ENCODE measurements at places on chromosomes 6 and 20.

DNA sequence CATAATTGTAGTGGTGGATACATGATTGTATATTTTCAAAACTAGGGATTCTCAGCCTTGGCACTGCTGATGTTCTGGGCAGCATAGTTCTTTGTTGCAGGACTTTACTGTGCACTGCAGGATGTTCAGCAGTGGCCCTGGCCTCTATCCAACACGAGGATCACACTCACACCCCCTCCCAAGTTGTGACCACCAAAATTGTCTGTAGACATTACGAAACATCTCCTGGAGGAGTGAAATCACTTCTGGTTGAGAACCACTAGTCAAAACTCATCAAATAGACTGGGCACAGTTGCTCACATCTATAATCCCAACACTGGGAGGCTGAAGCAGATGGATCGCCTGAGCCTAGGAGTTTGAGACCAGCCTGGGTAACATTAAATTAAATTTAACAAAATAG, 123.1 kb upstream of the CDYL start:
- DNase-seq = no peak

- DNase-seq = peak; percentile 71
Observed at GRCh38 chr6:26205161-26205624, 118.0 kb downstream of the HFE start.

GRCh38 chr6:87806635-87807034, 104.6 kb upstream of the AKIRIN2 start:
- DNase-seq = no peak

GRCh38 chr6:49713346-49713745, at the start of gene CRISP2:
CRISP2 (minus strand) TSS chr6:49713543; CDS start chr6:49709196, 4,347 bp downstream.
- DNase-seq = no peak

DNA sequence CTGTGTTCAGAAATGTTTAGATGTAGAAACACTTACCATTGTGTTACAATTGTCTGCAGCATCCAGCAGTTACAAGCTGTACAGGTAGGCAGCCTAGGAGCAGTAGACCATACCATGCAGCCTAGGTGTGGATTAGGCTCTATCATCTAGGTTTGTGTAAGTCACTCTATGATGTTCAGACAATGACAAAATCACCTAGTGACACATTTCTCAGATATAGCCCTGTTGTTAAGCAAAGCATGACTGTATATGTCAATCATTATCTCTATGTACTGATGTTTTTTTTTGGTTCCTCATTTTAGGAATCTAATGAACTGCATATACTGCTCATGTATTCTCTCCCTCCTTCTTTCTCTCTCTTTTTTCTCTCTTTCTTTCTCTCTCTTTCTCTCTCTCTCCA, 22.2 kb downstream of the CST8 start:
- DNase-seq = no peak

DNA sequence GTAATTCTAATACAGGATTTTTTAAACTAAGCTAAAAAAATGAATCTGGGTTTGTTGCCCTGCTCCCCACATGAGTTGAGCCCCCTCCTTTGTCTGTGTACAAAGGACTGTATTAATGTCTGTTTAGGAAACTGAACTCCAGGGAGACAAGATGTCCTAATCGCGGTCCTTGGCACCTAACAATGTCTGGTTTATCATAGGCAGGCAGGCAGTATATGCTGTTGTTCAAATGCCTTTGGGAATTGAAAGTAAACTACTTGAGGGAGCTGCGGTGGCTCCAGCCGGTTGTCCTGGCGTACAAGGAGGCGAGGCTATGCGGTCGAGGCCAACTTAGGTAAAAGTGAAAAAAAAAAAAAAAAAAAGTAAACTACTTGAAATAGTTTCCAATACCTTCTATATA, 98.5 kb downstream of the TULP4 start:
- DNase-seq = no peak

- DNase-seq = no peak
Observed at GRCh38 chr6:133701633-133702331, 187.1 kb upstream of the TCF21 start.

- no peak for DNase-seq
Observed at GRCh38 chr6:43016176-43016942, 2.3 kb downstream of the KLHDC3 start.

DNA sequence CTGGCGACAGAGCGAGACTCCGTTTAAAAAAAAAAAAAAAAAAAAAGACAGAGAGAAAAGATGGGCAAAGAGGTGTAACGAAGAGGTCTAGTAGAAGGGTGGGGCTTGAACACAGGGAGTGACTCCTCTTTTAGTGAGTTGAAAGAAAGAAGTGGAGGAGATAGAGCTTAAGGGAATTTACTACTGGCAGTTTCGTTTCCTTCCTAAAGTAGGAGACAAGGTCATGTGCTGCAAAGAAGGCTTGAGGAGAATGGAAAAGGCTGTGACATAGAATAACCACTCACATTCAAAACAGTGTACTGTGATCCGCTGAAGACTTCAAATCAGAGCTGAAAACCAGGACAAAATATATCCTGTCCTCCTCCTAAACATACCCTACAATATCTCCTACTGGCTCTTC, 63.8 kb upstream of the EIF2S2 start:
- DNase-seq = no peak

DNA sequence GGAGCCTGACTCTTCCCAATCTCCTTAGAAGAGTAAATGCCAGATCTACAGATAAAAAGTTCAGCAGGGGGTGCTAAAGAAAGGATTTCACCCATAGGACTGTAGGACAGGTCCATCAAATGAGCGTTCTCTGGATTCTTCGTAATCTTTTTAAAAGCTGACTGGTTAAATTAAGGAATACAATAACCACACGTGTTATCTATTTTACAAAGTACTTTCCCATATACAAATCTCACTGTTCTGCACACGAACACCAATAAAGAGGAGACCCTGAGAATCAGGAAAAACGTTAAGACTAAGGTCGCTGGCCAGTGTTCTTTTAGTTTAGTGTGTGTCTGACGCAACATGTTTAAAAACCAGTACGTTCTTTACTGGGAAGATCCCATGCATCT, 542 bp downstream of the TUBE1 start:
- no peak for DNase-seq

- peak; percentile 55 for DNase-seq
Observed at GRCh38 chr20:59004493-59004762, 2.6 kb downstream of the CTSZ start.

DNA sequence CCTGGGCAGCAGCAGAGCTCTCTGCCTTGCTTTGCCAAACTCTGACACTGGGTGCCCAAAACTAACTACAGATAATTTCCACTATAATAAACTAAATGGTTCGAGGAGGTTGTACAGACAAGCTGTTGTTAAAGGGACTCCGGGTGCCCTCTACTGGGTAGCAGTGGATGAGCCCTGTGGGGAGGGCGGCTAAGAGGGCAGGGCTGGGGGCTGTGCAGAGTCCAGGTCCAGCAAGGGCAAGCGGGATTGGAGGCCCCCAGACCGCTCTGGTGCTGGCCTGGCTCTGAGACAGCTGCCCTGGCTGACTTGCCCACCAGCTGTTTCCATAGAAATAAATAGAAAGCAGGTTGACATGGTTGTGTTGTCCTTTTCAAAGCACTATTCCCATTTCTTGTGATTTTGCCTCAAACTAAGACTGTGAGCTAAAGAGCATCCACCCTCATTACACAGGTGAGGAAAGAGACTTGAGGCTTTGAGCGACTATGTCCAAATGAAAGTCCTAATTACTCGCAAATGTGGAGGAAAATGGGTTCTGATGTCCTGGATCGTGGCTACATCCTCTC, 167.6 kb upstream of the CST7 start:
- DNase-seq = no peak

All from effector CD4-positive, alpha-beta T cell (primary cell).